ENCODE measurements at places on chromosomes 7 and 10. TPM values are rescaled to one million over a fixed set of nuclear protein-coding genes. Genes with fewer than 3 reads are reported as not detected.

CLDN4 gene
- total RNA-seq = 219 TPM

- no peaks in the 10 kb centered on the region for H3K36me3 ChIP-seq
- no peak overlapping the region for H3K4me3 ChIP-seq
- no peaks in the 10 kb centered on the region for H3K27me3 ChIP-seq
- DNase-seq = no peak
- H3K4me1 ChIP-seq = peaks cover 13% of the 10 kb centered on the region
These were observed 59.3 kb downstream of the CREB3L2 start for GRCh38 chr7:137942484-137943115.

GRCh38 chr10:13256627-13257026, 22.5 kb upstream of the UCMA start:
- H3K36me3 ChIP-seq = no peaks in the 10 kb centered on the region
- H3K4me3 ChIP-seq = no peak overlapping the region
- no peaks in the 10 kb centered on the region for H3K4me1 ChIP-seq
- no peak overlapping the region for H3K27ac ChIP-seq
- H3K27me3 ChIP-seq = no peaks in the 10 kb centered on the region

GRCh38 chr10:110311357-110311949, 6.7 kb upstream of the SMNDC1 start:
- no peaks in the 10 kb centered on the region for H3K4me1 ChIP-seq
- H3K4me3 ChIP-seq = no peak overlapping the region

DNA sequence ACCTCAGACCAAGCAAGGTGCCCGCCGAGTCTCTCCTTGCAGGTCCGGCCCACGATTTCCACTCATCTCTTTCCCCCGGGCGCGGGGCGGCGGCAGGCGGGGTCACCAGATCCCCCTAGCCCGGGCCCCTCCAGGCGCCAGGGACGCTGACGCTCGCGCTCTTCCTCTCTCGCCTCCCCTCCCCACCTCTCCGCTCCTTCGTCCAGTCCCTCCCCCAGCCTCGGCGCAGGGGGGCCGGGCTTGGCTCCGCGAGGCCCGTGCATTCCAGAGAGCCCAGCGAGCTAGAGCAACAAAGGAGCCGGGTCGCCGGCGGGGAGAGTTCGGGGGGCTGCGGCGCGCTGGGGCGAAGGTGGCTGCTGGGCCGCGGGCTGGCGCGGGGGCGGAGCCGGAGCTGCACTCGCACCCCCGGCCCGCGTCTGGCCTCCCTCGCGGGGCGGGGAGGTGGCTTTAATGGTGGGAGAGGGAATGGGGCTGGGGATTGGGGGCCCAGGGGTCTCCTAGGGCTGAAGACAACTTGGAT, at the start of gene SMO:
SMO (plus strand) TSS at position 262 of the 520 bp plus-strand sequence. CDS start 519 bp downstream, outside the sequence.
- peaks cover 20% of the 10 kb centered on the region for H3K4me1 ChIP-seq
- no peaks in the 10 kb centered on the region for H3K36me3 ChIP-seq
- H3K4me3 ChIP-seq = peak within 1 kb of the TSS; percentile 75
- no peak within 1 kb of the TSS for H3K27ac ChIP-seq

DNA sequence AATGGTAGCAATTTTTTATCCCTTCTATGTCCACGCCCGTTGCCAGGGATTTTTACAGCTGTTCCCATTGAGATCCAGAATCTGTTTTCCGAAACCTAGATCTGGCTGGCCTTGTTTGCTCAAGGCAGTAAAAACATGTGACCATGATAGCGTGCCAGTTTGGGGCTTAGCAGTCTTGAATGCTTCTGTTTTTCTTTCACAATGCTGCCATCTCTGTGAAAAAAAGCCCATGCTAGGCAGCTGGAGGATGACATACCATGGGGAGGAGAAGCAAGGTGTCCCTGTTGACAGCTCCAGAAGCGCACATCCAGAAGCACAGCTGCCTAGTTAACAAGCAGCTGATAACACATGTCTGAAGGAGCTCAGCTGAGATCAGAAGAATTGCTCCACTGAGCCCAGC, 2.2 kb upstream of the ZNF92 start:
- peaks cover 4% of the 10 kb centered on the region for H3K4me1 ChIP-seq
- no peak for DNase-seq
- H3K4me3 ChIP-seq = no peak overlapping the region
- H3K27ac ChIP-seq = no peak overlapping the region
- no peaks in the 10 kb centered on the region for H3K27me3 ChIP-seq

- H3K27me3 ChIP-seq = no peaks in the 10 kb centered on the region
- H3K4me1 ChIP-seq = no peaks in the 10 kb centered on the region
- no peak for DNase-seq
- H3K27ac ChIP-seq = no peak overlapping the region
These were observed 85.7 kb downstream of the ZNF277 start for GRCh38 chr7:112292162-112292561.

GDI2 gene
- 196 TPM for total RNA-seq

- H3K4me3 ChIP-seq = no peak overlapping the region
- H3K27ac ChIP-seq = no peak overlapping the region
- no peaks in the 10 kb centered on the region for H3K36me3 ChIP-seq
- H3K4me1 ChIP-seq = peaks cover 13% of the 10 kb centered on the region
These were observed 7.1 kb upstream of the WDR86 start for GRCh38 chr7:151416941-151417315.

- H3K4me3 ChIP-seq = no peak overlapping the region
- H3K36me3 ChIP-seq = no peaks in the 10 kb centered on the region
- H3K27ac ChIP-seq = no peak overlapping the region
- DNase-seq = no peak
- H3K27me3 ChIP-seq = no peaks in the 10 kb centered on the region
These were observed 165.0 kb downstream of the KMT2E start for GRCh38 chr7:105178928-105179541.

DNA sequence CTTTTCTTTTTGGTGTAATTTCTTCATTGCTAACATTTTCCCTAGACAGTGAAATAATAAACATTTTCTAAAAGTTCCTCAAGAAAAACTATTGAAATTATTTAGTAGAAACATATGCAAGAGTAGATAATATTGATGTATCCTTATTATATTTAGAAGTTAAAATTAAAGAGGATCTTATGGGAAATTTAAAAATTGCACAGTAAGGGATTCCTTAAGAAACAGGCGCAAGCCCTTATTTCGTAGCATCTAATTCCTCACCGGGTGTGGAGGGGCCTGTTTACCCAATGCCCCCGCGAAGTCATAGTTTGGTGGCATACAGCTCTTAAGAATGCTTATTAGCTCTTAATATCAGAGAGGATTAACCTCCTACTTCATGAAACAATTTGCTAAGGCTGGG, 467.1 kb downstream of the DNAJB6 start:
- no peaks in the 10 kb centered on the region for H3K27me3 ChIP-seq
- DNase-seq = no peak
- H3K27ac ChIP-seq = no peak overlapping the region
- H3K36me3 ChIP-seq = no peaks in the 10 kb centered on the region

TMEM270 gene
- total RNA-seq = not detected

CADPS2 gene
- 57.5 TPM for total RNA-seq

C10orf67 gene
- total RNA-seq = 0.68 TPM
